Fibroblast of skin of right quadriceps (primary cell): ENCODE measurements at places on chromosomes 2 and 18.

DNA sequence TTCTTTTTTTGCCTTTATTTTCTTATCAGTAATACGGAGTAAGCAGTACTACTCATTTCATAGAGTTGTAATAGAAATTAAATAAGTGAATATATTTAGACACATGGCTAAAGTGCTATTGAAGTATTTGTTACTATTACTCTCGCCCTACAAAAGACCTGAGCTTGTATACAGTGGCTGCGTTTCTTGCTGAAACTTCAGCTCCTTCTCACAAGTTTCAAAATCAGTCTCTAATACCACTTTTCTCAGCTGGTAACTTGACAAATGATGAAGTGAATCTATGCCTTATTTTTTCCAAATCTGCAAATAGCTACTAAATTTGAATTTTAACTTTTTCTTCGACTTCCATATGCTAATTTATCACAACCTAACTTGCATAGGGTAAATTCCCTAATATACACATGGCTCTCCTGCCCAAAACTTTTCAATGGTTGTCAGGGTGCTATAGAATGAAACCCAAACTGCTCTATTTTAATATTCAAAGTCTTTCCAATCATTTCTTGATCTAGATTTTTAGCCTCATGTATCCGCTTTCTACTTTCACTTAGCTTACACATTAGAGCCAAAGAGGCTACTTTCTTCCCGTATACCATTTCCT lies 347.8 kb upstream of the GULP1 start:
- DNase-seq: no peak

DNA sequence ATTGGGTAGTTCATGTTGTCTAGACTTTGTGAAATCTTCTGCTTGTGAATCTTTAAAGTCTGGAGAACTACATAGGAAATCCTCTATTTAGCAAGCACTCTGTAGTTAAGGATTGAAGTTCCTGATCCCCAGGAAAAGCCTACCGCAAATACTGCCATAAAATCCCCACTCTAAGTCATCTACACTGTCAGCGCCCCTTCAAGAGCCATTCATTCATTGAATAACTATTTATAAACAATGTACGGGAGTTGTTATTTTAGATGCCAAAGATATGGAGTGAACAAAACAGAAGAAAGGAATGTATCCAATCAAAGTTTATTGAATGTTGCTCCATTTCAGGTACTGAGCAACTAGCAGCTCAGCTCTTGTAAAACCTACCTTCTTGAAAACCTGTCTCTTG lies 36.5 kb upstream of the SLC39A10 start:
- DNase-seq: peak; percentile 61

DNA sequence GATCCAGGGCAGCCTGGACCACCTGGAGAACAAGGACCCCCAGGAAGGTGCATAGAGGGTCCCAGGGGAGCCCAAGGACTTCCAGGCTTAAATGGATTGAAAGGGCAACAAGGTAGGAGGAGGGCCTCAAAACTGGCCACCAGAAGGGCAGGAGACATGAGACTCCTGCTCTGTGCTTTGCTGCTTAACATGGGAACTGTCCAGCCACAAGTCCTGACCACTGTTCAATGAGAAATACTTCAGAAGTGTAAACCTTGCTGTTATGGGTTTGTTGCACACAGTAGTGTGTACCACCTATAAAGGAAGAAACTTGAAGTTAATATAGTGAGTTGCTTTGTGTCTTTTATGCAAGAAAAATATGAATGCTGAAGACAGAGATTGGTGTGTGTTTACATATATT lies 44.2 kb upstream of the MFF start:
- no peak for DNase-seq

GRCh38 chr2:42865884-42866881 lies 73.8 kb upstream of the HAAO start:
- DNase-seq: no peak

GRCh38 chr2:1976112-1976511 lies 231.8 kb upstream of the PXDN start:
- no peak for DNase-seq

DNA sequence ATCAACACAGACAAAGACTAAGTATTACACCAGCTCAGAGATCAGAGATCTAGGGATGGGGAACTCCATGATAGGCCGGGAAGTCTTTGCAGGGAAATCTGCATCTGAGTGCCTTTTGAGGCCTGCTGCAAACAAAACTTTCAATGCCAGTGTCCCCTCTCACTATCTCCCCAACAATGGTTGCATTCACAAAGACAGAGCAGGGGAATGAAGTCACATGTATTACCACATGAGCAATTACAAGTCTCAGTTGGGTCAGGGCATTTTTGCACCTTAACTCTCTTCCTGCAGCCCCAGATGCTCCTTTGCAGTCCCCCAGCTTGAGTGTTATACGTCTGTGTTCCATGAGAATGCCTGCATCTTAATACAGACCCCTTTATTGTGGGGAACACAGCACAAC lies 1.8 kb upstream of the RNF144A start:
- no peak for DNase-seq

DNA sequence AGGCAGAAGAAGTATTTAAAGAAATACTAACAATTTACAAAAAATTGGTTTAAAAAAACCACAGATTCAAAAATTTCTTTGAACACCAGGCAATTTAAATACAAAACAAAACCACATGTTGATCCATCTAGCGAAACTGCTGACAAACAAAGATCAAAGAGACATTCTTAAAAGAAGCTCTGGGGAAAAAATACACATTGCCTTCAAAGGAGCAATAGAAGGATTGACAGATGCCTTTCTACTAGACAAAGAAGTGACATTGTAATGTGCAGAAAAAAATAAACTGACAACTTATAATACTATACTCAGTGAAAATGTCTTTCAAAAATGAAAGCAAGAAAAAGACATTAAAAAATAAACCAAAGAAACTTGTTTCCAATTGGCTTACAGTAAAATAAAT lies 12.6 kb upstream of the EIF2AK3 start:
- DNase-seq: no peak

GRCh38 chr2:37493425-37493824 lies 149.0 kb downstream of the QPCT start:
- DNase-seq: no peak

DNA sequence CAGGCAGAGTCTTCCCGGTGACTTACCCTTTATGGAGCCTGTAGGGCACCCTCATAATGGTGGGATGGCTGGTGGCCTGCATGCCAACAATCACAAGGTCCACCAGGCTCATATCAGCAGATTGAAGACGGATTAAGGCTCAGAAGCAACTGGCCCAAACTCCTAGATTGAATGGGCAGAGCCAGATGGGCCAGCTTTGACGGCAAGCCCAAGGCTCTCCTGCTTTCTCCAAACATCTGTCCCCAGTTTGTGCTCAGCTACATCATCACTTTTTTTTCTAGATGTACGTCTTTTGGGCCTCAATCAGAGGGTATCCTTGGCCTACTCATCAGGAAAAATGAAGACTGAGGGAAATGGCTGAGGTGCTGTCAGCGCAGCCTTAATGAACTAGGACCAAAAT lies 114.6 kb downstream of the VIT start:
- DNase-seq: no peak

DNA sequence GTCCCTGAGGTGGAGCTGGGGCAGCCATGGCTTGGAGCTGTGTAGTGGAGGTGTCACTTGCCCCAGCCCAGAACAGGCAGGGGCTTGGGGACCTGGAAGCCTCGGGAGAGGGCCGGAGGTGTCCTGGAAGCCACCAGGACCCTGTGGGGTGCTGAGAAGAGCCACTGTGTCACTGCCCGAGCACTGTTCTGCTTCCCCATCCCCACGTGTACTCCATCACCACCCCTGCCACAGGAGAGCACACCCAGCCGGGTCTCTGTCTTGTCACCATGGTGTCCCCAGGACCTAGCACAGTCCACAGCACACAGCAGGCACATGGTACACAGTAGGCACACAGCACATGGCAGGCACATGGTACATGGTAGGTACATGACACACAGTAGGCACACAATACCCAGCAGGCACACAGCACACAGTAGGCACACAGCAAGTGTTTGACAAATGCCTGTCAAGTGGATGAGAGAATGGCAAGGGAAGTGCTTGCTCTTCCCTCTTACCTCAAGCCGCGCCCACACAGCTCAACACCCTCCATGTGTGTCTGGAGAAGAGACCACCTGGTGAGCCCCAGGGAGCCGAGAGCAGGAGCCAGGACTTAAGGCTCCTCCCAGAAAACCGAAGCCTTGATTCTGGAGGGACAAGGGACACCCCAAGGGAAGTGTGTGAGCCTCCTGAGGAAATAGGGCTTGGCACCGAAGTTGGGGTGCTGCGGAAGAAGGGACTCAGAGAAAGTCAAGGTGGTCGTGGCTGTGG lies 13.3 kb downstream of the MBP start:
- DNase-seq: no peak

GRCh38 chr2:192026059-192026824 lies 168.5 kb downstream of the TMEFF2 start:
- no peak for DNase-seq

DNA sequence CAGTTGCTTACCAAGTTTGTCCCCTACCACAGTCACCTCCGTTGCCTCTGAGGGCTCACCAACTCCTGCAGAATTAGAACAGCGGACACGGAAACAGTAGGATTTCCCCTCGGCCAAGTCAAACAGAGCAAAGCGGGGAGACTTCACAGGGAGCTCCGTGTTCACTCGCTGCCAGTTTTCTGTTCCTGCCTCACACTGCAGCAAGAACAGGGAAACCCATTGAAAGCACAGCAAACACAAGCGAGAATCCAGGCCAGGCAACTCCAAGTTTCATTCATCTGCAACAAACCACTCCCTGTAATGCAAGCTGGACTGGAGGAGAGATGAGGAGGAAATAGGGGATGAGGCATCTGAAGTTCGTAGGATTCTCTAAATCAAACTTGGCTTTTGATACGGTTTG lies 84.2 kb downstream of the MYOM1 start:
- no peak for DNase-seq

DNA sequence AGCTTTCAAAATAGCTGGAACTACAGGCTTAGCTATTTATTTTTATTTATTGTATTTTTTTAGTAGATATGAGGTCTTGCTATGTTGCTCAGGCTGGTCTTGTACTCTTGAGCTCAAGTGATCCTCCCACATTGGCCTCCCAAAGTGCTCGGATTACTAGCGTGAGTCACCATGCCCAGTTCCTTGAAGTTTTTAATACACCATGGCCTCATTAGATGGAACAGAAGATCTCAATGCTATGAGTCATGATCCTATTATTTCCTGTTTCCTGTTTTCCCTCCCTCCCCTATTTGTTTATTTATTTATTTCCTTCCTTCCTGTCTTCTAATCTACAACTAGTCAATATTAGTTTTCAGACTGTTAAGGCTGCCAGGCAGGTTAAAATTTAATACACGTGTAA lies 309.0 kb downstream of the CMPK2 start:
- peak; percentile 80 for DNase-seq

DNA sequence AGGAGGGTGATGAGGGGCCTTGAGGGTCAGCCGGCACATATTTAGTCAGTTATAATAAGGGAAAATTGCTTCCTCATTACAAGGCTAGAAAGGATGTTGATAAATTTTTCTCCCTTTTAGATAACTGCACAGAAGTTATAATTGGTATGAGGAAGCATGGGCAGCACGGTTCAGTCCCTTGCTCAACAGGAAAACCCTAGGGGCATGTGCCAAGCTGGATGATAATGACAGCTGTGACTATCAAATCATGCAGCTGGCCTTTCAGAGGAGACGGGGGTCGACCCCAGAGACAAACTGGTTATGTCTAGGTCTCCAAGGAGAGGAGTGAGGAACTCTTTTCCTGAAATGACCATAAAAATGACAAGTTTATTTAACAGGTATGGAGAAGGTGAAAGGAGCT lies 448.1 kb upstream of the VRK2 start:
- no peak for DNase-seq

DNA sequence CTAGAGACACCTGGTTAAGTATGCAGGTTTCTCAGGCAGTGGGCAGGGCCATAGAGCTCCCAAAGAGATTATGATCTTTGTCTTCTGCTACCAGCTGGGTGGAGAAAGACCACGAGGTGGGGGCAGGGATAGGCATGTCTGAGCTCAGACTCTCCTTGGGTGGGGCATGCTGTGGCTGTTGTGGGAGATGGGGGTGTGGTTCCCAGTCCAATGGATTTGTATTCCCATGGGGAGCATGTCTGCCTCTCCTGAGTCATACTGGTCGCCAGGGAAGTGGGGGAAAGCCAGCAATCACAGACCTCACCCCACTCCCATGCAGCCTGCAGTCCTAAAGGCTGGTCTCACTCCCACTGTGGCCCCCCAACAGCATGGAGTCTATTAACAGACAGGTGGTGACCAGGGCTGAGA lies 31.4 kb upstream of the RHOB start:
- DNase-seq: peak; percentile 45

GRCh38 chr2:7111626-7112025 lies 194.4 kb downstream of the RNF144A start:
- DNase-seq: no peak

DNA sequence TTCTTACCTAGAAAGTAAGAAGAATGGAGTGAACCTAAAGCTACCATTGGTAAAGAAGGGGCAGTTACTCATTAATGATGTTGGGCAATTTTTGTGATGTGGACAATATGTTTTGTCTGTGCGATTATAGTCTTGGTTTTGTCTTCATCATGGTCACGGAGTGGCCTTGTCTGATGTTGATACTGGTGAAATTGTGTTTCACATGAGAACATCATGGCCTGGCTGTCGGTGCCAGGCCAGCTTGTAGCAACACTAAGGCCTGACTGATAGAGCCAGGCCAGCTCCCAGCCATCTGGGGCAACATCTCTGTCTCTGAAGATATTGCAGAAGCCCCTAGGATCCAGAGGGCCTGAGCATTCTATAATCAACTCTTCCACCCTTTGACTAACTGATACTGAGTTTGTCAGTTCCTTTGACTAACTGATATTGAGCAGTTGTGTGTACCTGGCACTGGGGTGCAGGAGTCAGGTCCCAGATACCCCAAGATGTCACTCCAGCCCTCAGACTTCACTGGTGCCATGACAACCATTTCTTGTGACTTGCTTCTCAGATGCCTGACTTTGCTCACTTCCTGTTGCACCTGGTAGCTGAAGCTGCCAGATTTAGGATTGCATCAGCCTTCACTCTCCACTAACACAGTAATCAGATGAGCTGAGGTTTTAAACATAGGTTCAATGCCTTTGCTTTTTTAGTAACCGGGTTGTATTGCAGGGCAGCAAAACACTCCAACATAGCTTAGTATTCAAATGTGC lies 62.5 kb downstream of the RPIA start:
- no peak for DNase-seq

- no peak for DNase-seq
Observed at GRCh38 chr2:71291398-71291797, 40.2 kb upstream of the ZNF638 start.

GRCh38 chr2:74556159-74556558 lies 1.6 kb downstream of the DOK1 start:
- DNase-seq: no peak
